ENCODE measurements at places on chromosomes 6 and 20.

GRCh38 chr20:13009682-13010406 is 1.1 kb downstream of the SPTLC3 start:
- peak; percentile 97 for DNase-seq

- peak; percentile 43 for DNase-seq
Observed at GRCh38 chr6:54910431-54910884, 63.9 kb downstream of the FAM83B start.

- no peak for DNase-seq
Observed at GRCh38 chr6:137923866-137924653, 57.0 kb downstream of the TNFAIP3 start.

DNA sequence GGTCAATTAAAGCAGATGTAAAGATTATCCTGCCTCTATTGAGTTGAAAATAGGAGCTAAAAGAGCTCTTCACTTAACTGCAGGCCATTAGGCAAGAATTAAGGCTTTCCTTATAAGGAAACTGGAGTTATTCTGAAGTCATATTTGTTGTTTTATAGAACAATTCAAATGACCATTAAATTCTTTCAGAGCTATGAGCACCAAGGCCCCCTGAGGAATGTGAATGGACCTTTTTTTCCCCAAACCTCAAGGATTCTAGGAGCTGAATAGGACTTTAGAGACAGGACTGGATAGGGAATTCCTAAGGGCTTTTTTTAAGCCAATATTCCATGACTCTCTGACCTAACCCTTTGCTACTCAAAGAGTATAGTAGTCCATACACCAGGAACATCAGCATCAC is 565.7 kb upstream of the BTBD3 start:
- no peak for DNase-seq

- DNase-seq: no peak
Observed at GRCh38 chr20:50182346-50182745, 8.3 kb upstream of the CEBPB start.

Data from fibroblast of lung (primary cell).